ENCODE measurements at places on chromosomes 2 and 18.

DNA sequence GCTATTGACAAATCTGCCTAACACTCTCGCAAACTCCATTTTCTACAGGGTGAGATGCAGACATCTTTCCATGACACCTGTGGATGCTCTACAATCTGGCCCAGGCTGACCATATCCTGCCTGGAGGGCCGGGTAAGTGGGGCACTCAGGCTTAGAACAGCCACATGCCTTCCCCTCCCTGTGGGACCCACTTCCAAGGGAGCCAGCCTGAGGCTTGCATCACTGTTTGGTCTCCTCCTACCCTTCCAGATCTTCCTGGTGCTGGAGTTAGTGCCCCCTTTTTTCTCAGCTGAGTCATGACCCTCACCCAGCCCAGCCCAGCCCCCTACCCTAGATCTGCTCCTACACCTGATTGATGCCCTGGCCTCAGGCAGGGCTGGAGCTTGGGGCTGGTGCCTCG, 150.2 kb upstream of the MSH6 start:
- DNase-seq, result no peak

DNA sequence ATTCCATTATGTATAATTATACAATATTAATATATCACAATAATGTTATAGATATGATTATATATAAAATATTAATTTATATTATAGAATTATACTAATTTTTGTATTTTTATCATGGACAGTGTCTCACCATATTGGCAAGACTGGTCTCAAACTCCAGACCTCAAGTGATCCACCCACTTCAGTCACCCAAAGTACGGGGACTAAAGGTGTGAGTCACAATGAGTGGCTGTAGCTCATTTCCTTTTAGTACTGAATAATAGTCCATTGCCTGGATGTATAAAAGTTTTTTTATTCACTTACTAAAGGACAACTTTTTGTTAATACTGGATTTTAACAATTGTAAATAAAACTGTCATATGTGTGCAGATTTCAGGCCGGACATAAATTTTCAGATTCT, 417.6 kb upstream of the LINC00305 start:
- no peak for DNase-seq

GRCh38 chr2:176826356-176826755, 386.2 kb upstream of the HNRNPA3 start:
- no peak for DNase-seq

- DNase-seq, result no peak
Measured at GRCh38 chr18:3190610-3191009, 29.2 kb downstream of the MYOM1 start.

GRCh38 chr2:233409286-233409991, 55.1 kb downstream of the DGKD start:
- DNase-seq, result no peak

GRCh38 chr2:40041422-40042382, 262.6 kb upstream of the THUMPD2 start:
- no peak for DNase-seq

GRCh38 chr2:102340778-102341177, 14.8 kb upstream of the IL18R1 start:
- DNase-seq, result no peak

DNA sequence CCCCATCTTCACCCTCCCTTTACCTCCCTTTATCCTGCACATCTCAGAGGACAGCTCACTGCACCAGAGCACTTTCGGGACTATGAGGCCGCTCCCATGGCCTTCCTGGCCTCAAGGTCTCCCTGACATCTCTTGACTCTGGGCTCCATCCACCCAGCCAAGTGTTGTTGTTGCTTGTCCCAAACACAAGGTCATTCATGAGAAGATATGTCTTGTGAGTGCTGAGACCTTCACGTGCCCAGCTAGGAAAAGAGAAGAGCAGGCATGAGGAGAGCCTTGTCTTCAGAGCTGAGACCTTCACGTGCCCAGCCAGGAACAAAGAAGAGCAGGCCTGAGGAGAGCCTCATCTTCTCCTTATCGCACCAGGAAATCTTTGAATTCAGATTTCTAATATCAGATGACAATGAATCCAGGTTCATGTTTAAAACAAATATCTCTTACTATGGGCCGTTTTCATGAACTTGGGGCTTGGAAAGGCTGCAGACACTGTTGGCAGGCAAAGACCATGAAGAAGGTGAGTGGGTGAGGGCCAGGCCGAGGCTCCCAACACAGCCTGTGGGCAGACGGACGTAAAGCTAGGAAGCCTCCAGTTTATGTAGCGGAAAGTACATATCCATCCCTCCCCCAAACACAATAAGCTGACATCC, 256.1 kb downstream of the NDUFA10 start:
- DNase-seq, result no peak

- DNase-seq, result peak; percentile 23
Measured at GRCh38 chr2:126891681-126892500, 6.8 kb upstream of the TEX51 start.

DNA sequence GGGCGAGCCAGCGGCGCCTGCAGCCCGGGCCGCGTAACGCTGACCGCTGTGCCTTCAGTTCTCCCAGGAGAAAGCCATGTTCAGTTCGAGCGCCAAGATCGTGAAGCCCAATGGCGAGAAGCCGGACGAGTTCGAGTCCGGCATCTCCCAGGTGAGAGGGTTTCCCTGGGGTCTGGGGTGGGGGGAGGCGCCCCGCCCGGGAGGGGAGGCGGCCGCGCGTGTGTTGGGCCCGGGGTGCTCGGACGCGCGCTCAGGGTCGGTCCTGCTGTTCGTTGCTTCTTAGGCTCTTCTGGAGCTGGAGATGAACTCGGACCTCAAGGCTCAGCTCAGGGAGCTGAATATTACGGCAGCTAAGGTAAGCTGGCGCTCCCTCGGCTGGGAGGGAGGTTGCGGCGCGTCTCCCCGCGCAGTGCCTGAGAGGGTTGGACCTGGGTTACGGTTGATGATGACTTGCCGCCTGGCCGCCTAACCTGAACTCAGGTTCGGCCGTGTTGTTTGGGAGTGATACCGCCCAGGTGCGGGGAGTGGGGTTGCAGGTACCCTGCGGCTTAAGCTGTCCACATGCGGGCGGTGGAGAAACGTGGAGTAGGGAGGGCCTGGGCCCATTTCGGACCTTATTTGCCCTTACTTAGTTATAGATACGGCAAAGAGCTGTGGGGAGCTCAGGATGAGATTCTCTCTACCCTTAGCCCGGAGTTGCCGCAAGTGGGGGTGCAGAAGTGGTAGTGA, 638 bp downstream of the RPS7 start:
- peak; percentile 67 for DNase-seq

- DNase-seq, result no peak
Measured at GRCh38 chr2:194550702-194551101, 1106.3 kb upstream of the SLC39A10 start.

GRCh38 chr18:77635858-77636257, 386.2 kb downstream of the GALR1 start:
- no peak for DNase-seq

DNA sequence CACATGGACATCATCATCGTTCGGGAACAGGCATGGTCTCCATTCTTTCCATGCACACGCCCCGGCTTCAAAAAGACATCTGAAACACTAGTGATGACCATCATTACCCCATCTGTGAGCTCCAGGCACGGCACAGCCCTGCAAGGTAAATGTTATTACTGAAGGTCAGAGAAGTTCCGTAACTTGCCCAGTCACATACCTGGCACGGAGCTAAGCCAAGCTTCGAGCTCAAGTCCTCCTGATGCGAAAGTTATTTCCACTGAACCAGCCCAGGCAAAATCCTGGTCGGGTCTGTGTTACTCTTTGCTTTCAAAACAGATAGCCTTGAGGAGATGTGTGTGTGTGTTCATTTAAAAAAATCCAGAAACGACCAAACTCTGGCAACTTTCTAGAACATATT, 22.8 kb downstream of the FHL2 start:
- DNase-seq, result no peak

- DNase-seq, result no peak
Measured at GRCh38 chr18:44764863-44765262, 84.2 kb downstream of the SETBP1 start.

DNA sequence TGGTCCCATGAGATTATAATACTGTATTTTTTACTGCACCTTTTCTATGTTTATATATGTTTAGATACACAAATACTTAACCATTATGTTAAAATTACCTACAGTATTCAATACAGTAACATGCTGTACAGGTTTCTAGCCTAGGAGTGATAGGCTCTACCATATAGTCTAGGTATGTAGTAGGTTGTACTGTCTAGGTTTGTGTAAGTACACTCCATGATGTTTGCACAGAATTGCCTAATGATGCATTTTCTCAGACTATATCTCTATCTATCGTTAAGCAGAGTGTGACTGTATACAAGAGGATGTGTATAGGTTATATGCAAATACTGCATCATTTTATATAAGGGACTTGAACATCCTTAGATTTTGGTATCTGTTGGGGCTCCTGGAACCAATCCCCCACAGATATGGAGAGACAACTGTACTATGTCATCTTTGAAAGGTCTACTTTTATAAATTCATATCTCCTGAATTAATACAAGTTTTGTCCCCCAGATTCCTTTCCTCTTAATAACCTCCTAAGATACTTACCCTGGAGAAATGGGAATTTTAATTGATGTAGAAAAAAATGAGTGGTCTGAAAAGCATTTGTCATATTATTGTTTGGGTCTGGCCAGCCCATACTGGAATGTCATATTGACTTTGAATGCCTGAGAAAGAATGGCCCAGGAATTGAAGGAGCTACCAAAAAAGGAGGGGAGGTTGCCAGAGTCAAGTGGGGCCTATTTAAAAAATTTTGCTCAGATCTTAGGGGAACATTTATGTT, 36.6 kb downstream of the EHBP1 start:
- DNase-seq, result no peak

- no peak for DNase-seq
Measured at GRCh38 chr2:110876167-110876999, 144.0 kb downstream of the ACOXL start.

GRCh38 chr2:121046335-121046734, 238.7 kb downstream of the TFCP2L1 start:
- no peak for DNase-seq

GRCh38 chr2:60532421-60532820, 21.0 kb downstream of the BCL11A start:
- DNase-seq, result no peak

DNA sequence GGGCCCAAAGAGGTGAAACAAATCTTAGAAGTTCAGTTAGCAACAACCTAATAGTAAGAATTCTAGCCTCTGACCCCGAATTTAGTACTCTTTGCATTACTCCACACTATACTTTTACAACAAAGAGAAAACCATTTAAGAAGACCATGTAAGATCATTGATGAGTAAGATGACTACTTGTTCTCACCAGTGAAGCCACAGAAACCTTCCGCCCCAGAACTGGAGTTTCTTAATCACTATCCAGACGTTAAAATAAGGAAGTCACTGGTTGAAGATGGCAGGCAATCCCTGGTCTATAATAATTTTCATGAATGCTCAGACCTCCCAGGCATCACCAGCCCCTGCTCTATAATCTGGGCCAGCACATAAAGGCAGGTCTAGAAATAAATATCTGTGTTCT, 95.0 kb downstream of the TMEM163 start:
- DNase-seq, result no peak

DNA sequence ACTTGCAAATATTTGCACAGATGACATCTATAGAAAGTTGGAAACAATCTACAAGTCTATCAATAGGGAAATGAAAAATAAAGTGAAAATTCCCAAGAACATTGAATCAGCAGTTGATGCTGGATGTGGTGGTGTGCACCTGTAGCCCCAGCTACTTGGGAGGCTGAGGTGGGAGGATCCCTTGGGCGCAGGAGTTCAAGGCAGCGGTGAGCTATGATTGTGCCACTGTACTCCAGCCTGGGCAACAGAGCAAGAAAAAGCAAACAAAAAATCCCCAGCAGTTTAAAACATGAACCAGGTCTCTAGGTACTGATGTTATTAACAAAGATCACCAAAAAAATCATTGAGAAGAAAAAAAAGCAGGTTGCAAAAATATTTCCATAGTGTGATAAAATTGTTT, 15.4 kb upstream of the NDUFV2 start:
- no peak for DNase-seq

DNA sequence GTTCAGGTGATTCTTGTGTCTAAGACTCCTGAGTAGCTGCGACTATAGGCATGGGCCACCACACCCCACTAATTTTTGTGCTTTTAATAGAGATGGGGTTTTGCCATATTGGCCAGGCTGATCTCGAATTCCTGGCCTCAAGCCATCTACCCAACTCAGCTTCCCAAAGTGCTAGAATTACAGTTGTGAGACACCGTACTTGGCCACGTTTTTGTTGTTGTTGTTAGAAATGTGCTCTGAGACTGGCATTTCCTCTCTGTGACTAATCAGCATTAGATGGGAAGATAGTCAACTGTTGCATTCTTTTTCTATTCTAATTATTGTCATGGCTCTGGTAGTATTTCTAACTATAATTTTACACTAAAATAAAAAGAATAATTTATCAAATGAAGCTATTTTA, 191.7 kb downstream of the CAMKMT start:
- no peak for DNase-seq

DNA sequence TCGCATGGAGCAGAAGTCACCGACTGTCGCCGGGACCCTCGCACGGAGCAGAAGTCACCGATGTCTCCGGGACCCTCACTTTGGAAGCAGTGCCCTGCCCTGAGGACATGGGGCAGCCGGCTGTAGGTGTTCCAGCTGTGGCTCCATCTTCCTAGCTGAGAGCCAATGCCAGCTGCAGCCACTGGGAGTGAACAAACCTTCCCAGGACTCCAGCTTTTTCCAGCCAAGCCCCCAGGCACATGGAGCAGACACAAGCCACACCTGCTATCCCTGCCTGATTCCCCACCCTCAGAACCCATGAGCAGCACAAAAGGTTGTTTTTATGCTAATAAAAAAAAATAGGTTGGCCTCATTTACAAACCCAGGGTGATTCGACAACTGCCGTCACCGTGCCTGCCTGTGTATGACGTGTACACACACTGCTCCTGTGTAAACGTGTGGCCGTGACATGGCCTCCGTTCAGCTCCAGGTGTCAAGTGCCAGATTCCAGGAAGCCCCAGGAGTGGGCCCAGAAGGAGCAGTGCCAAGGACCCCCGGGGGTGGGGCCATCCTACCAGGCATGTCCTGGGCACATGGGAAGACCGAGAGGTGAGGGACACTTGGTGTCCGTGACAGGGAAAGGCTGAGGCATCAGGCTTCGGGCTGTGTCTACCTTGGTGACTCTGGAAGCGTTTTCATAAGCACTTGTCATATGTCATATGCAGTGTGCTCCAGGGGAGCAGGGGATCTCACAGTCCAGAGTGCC, 91.5 kb downstream of the EIPR1 start:
- peak; percentile 18 for DNase-seq

GRCh38 chr2:49515996-49516782, 361.9 kb upstream of the FSHR start:
- DNase-seq, result no peak

- no peak for DNase-seq
Measured at GRCh38 chr18:73691118-73691517, 456.5 kb downstream of the FBXO15 start.

- no peak for DNase-seq
Measured at GRCh38 chr2:235567842-235568241, 74.0 kb downstream of the AGAP1 start.

GRCh38 chr2:120929829-120930228, 194.2 kb downstream of the GLI2 start:
- DNase-seq, result no peak

GRCh38 chr18:49648326-49648725, 86.5 kb downstream of the LIPG start:
- no peak for DNase-seq
